GF-D8 (cell line): ENCODE measurements at places on chromosomes 5 and 9.

DNA sequence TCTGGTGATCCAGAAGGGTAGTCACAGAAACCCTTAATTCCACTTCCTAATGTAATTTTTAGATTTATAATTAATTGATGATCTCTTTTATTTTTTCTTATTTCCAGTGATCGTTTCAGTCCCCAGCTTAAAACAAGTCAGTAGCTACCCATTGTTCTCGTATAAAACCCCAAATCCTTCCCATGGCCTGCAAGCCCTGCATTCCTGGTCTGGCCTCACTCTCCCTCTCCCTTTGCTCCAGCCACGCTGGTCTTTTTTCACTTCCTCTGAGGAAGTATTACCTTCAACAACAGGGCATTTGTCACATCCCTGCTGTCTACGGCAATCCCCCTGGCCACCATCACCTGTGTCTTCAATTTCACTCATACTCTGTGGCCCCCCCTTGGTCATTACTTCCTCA is 44.8 kb downstream of the ACOT12 start:
- DNase-seq = no peak

DNA sequence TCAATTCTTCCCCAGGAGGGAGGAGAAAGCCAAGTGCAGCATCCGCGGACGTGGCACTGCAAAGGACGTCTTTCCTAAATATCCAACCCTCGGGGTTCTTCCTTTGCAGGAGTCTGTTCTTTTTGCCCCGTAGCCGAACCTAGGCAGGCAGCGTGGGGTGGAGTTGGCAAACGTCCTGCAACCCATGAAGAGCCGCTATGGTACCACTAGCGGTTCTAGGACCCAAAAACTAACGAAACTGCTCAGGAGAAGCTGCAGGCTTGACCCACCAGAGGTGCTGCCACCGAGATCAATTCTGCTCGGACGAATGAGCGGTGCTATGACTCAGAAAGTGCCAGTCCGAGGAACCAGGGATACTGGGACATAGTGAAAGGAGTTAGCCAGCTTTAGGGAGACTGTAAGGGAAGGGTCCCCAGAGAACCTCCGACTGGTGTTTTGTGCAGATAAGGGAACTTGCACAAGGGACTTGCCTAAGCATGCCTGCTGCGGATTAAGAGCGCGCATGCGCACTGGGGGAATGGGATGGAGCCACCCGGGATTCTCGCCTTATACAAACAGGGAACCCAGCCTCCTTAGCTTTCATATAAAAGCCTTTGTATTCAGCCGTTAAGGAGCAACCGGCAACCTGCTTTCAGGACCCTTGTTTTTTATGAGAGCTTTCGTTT is 32.7 kb downstream of the ANXA2R start:
- DNase-seq = peak; percentile 90

DNA sequence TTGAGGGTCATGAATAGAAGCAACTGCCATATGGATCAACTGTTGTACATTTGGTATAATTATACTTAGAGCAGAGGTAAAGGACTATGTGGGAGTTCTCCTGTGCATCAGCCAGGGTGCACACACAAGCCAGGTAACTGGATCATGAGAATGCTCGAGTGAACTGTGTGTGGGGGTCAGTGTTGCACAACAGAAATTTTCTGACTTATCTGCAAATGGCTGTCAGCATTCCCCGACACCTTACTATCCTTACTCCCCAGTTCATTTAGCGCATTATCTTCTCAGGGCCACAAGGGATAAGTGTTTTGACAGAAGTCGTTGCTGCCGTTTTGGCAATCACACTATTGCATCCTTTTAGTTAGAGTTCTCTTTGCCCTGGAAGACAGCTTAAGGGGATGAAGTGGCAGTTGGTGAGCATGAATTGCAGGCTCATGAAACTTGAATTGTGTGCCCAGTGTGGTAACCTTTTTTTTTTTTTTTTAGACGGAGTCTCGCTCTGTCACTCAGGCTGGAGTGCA is 1.7 kb downstream of the CANX start:
- DNase-seq = no peak

DNA sequence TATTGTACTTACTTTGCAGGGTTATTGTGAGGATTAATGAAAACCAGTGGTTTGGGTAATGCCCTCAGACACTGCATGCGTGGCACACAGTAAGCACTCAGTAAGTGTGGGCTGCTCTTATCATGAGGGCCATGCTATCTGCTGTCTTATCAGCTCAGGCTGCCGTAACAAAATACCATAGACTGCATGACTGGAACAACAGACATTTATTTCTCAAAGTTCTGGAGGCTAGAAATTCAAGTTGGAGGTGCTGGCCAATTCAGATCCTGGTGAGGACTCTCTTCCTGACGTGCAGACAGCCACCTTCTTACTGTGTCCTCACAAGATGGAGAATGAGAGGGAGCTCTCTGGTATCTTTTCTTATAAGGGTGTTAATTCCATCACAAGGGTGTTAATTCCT is 23.9 kb upstream of the SH3PXD2B start:
- no peak for DNase-seq

DNA sequence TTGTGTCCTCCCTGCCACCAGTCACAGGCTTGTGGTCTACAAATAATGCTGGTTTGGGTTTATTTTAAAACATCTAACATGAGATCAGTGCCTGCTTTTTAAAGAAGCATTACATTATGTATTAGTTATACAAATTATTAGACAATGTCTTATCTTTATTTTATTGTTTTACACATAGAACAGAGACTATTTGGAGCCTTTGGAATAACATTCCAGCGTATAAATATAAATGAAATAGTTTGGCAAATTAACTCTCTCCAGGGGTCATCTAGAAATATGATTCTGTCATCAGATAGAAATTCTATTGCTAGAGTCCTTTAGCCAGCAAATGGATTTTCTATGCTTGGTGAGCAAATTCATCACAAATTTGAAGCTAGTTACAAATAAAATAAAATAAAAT is 22.4 kb downstream of the MAP1B start:
- no peak for DNase-seq

GRCh38 chr9:92036411-92036746 is 78.8 kb downstream of the SPTLC1 start:
- no peak for DNase-seq

- DNase-seq = peak; percentile 65
Measured at GRCh38 chr9:137000177-137000930, 4.0 kb upstream of the CLIC3 start.

DNA sequence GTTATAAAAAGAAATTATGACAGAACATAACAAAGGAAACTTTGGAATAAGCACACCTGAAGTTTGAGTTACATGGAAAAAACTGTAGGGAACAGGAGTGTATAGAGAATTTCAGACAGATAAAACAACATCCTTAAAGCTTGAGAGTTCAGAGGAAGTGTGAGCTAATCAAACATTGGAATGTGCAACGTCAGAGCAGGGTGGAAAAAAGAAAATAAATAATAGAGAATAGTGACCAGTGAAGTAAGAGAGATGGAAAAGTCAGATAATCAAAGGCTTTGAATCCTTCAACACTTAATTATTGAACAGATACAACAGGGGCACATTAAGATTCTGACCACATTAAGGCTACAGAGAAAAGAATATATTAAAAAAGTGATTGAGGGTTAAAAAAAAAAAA is 128.5 kb upstream of the CDH10 start:
- DNase-seq = no peak

DNA sequence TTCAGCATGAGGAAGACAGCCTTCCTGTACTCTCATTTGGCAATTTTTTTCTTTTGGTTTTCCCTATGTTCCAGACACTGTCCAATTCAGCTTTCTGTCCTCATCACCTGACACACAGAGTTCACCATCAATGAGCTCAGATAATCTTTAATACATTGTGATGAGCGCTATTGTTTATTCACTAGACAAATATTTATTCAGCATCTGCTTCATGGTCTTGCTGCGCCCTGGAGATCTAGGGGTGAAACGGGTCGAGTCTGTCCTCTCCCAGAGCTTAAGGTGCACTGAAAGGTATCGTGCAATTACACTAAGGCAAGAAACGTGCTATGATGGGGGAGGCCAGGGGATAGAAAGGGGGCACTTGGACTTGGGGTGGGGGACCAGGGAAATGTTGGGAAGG is 281.6 kb downstream of the ZSWIM6 start:
- DNase-seq = no peak

DNA sequence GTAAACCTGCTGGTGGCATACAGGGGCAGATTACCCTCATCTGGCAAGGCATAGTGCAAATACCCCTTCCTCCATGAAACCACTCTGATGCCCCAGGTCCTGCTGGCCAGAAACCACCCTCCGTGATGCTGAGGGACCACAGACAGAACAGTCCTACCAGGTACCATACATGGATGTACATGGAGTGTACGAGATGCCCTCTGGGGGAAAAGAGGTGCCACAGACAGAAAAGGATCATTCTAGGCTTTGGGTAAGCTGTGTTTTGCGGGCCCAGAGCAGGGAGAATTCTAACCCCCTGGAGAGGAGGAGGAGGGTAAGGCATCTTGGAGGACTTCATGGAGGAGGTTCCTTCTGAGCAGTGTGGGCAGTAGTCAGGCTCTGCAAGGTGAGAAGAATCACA is 68.3 kb downstream of the GABBR2 start:
- DNase-seq = no peak

DNA sequence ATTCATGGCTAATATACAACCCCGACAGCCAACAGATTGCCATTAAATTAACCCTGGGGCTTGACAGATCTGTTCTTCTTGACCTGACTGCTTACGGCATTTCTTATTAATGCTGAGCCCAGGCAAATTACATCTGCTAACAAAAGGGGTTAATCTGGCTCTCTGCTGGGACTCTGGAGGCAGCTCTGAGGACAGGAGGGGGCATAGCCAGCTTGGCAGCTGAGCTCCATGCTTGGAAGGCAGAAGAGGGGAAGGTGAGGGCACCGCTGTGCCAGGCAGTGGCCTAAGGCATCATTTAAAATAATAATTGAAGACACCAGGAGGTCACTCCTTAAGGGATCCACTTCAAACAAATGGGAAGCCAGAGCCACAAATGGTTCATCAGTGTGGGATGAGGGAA is 126.0 kb upstream of the GPR151 start:
- DNase-seq = no peak

GRCh38 chr5:80701597-80701996 is 46.8 kb upstream of the DHFR start:
- no peak for DNase-seq

DNA sequence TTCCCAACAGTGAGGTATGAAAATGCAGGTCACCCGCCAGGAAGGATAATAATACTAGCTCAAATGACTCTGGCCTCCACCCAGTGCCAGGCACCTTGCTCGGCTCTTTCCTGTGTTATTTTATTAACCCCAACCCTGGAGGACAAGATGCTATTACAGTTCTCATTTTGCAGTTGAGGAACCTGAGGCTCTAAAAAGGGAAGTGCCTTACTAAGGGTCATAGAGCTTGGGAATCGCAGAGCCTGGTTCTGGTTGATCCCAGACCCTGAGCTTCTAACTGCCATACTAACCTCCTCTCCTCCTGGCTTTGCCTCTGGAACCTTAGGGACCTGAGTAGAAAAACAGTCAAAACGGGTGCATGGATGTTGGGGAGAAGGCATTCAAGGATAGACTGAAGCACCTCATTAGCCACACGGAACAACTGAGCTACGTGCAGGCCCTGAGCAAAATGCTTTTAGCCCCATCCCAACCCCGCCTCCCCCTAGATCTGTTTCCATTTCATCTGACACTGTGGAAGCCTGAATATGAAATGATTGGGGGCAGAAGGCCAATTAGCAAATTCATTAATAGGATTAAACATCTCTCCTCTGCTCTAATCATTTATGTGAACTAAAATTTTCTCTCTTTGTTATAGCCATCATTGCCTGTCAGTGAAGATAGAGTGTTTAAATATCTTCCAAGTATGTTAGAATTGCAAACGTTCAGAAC is 7.9 kb downstream of the KCNIP1 start:
- DNase-seq = no peak

DNA sequence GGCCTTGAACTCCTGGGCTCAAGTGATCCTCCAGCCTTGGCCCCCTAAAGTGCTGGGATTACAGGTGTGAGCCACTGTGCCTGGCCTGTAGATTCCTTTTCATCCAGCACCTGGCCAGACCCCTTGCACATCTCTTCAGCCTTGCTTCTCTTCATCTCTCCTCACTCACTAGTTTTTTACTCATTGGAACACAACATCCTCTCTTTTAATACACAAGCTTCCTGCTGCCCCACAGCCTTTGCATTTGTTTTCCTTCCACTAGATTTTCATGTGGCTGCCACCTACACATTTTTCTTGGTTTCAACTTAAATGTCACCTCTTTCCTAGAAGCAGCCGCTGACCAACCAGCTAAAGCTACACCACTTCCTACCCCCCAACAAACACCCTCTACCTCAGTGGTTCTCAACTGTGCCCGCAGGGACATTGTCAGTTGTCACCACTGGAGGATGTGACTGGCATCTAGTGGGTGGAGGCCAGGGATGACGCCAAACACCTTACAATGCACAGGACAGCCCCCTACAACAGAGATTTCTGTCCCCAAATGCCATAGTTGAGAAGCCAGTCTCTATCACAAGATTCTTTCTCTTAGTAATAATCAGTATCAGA is 33.7 kb downstream of the HAVCR1 start:
- no peak for DNase-seq

- DNase-seq = no peak
Measured at GRCh38 chr5:148297731-148298130, 14.5 kb upstream of the SPINK7 start.

- no peak for DNase-seq
Measured at GRCh38 chr9:109316207-109316640, 4.6 kb downstream of the EPB41L4B start.

- DNase-seq = peak; percentile 0
Measured at GRCh38 chr5:75461679-75462078, 49.8 kb downstream of the CERT1 start.

- DNase-seq = no peak
Measured at GRCh38 chr9:129702589-129703520, 37.4 kb downstream of the PRRX2 start.
